Neural crest cell (in vitro differentiated cells): ENCODE measurements at places on chromosomes 2 and 18.

DNA sequence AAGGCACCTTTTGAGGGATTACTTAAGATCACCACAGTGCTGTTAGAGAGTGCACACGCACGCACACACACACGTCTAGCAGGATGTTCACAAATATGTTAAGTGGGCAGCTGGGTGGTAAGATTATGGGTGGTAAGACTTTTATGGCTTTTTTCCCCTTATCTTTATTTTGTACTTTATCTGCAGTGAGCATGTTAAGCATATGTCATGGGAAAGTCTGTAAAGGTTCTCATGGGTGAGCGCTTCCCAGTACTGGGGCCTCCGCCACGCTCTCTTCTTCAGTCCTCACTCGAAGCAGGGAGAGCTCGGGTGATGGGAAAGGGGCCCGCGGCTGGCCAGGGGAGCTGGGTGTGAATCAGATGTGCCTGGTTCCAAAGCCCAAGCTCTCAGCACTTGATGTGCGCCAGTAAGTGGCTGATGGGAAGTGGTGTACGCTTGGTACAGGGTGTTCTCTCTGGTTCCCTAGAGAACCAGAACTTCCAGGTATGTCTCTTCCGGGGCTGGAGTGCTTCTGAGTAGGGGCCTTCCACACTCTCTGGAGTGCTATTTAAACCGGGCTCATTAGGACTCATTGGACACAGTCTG, 83.9 kb upstream of the YWHAQ start:
- no peak for DNase-seq

- DNase-seq, result no peak
These were observed 13.7 kb downstream of the NCKAP1 start for GRCh38 chr2:183024339-183025095.

- no peak for DNase-seq
These were observed 1404.9 kb upstream of the SLC39A10 start for GRCh38 chr2:194252127-194252526.

- no peak for DNase-seq
These were observed 160.4 kb downstream of the HDAC4 start for GRCh38 chr2:239240414-239240881.
